ENCODE measurements at places on chromosomes 11 and 22. TPM values are rescaled to one million over a fixed set of nuclear protein-coding genes. Genes with fewer than 3 reads are reported as not detected.

Gene GALNT18
- total RNA-seq, result 0.69 TPM

Gene C11orf42
- total RNA-seq, result not detected

DNA sequence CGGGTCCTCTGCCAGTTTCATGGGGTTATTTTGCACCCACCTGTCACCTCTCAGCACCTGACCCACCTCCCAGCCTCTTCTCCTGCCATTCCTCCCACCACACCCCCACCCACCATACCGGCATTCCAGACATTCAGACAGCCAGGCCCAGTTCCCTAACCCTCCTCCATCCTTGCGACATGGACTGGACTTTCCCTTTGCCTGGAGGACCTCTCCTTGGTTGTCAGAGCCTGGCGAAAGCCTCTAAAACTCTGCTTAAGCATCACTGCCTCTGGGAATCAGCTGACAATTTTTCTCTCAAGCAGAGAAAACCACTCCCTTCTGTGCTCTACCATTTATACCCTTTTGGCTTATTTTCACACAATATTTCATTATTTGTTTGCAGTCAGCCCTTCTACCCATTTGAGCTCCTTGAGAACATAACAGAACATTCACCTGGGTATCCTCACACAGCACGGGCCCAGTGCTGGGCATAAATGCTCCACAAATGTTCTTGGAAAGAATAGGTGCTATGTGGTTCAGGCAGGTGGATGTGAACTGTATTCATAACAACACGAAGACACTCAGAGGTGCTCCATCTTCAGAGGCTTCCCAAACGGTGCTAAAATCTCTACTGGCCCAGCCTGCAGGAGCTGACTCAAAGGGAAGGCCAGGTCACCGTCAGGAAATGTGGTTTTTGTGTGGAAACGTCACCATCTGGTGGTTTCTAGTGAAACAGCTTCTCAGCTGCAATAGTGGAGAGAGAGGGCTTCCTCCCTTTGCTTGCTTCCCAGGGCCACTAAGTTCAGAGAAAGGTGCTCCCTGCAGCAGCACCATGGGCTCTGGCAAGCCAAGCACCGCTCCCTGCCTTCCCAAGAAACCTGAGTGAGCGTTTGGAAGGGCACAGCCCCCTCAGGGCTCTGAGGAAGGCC, 10.4 kb downstream of the SPATA19 start:
- H3K4me3 ChIP-seq, result no peak overlapping the region
- DNase-seq, result peak; percentile 68
- H3K27ac ChIP-seq, result no peak overlapping the region
- H3K36me3 ChIP-seq, result no peaks in the 10 kb centered on the region

Gene BBOX1
- total RNA-seq, result not detected

Gene RAB36
- total RNA-seq, result 0.31 TPM

DNA sequence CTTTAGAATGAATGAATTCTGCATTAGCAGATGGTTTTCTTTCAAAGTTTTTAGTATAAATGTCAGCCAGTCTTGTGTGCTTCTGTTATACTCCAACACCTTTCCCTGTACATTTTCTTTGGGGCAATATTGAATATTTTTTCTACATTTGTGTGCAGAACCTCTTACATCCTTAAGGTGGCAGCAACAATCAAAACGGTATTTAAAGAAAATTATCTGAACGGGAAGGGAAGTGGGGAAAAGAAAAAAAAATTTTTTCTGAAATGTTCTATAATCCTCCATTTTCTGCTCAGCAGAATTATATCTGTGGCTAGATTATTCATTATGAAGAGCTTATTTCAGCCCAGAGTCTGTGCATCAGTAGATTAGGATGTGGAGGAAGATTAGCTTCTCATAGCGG, 347.3 kb upstream of the RAG2 start:
- H3K4me1 ChIP-seq, result no peaks in the 10 kb centered on the region
- H3K4me3 ChIP-seq, result no peak overlapping the region
- no peaks in the 10 kb centered on the region for H3K27me3 ChIP-seq
- H3K27ac ChIP-seq, result no peak overlapping the region
- H3K36me3 ChIP-seq, result no peaks in the 10 kb centered on the region
- no peak for DNase-seq

Gene DSCAML1
- 0.25 TPM for total RNA-seq

Gene FOXRED2
- total RNA-seq, result 14.3 TPM

Gene MUC6
- total RNA-seq, result not detected

DNA sequence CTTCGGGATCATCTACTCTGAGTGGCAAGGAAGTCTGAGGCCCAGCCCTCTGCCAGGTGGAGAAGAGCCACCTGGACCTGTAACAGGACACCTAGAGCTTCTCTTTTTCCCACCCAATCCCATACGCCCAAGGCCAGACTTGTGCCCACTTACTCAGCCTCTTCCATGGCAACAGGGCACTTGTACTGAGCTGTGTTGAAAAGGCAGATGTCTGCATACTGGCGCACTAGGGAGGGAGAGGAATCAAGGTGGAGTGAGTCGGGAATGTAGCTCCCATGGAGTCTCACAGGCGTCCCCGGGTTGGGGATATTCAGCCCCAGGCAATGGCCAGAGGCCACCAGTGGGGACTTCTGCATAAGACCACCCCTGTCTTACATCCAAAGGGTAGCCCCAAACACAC, 36.1 kb downstream of the TPBGL start:
- peak overlapping the region; percentile 100 for H3K27ac ChIP-seq
- H3K4me3 ChIP-seq, result peak overlapping the region; percentile 35
- H3K4me1 ChIP-seq, result peaks cover 59% of the 10 kb centered on the region
- peaks cover 31% of the 10 kb centered on the region for H3K36me3 ChIP-seq
- DNase-seq, result no peak
- H3K27me3 ChIP-seq, result no peaks in the 10 kb centered on the region

- no peak overlapping the region for H3K4me3 ChIP-seq
- H3K36me3 ChIP-seq, result no peaks in the 10 kb centered on the region
- peaks cover 23% of the 10 kb centered on the region for H3K4me1 ChIP-seq
- no peak for DNase-seq
Observed at GRCh38 chr11:121033635-121034034, 9.7 kb downstream of the TBCEL start.

DNA sequence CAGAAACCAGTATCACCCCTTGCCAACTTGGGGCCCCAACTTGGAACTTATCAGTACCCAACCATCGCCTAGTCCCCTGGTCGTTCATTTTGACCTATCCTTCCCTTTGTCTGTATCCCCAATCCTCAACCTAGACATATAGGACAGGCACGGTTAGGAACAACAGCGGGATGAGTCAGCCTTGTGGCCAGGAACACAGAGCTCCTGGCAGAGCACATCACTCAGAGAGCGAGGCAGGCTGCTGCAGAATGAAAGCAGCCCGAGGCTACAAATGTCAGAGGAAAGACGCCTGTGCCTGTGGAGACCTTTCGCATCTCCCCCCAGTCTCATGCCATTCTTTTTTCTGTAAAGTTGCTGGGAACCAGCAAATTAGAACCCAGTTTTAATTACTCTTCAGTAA, 14.6 kb downstream of the DKK3 start:
- peaks cover 11% of the 10 kb centered on the region for H3K27me3 ChIP-seq
- no peak overlapping the region for H3K27ac ChIP-seq
- H3K4me1 ChIP-seq, result peaks cover 13% of the 10 kb centered on the region
- no peak for DNase-seq
- no peak overlapping the region for H3K4me3 ChIP-seq

DNA sequence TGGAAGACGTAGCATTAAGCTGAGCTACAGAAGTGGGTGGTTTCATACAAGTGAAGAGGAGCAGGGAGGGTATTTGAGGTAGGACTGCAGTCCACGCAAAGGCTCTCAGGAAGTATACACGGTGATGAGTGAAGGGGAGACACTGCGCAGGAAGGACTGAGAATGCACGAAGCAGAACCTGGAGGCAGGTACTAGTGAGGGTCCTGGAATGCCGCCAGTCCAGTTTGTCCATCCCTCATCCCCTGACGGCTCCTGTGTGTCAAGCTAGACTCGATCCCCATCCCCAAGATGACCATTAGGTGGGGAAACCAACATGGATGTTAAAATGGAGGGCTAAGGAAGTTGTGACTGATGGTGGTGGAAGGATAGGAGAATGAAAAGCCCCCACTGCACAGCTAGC, 23.8 kb downstream of the ART5 start:
- no peak for DNase-seq
- H3K36me3 ChIP-seq, result no peaks in the 10 kb centered on the region
- peaks cover 14% of the 10 kb centered on the region for H3K4me1 ChIP-seq
- no peaks in the 10 kb centered on the region for H3K27me3 ChIP-seq
- no peak overlapping the region for H3K27ac ChIP-seq

Gene CYB5R2
- 0.33 TPM for total RNA-seq

DNA sequence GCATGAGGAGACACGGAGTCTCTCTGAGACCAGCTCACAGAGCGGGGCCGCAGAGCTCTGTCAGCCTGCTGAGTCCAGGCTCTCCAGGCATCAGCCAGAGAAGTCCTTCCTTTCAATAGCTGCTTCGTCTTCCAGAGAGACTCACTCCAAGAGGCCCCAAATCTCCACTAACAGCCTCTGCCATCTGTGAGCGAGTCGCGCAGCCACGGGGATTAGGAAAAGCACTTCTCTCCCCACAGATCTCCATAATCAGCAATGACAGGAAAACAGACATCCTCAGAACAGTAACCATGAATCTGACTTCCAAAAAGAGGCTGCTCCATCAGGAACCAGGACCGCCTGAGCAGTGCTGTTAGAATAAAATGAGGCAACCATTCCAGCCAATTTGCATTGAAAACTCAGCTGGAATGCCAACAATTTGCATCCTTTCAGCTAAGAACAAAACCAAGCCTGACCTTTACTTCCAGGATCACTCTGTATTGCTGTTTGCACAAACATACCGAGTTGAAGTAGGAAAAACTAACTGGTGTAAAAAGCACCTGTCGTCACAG, 65.4 kb downstream of the SMCO4 start:
- peak overlapping the region; percentile 58 for H3K27ac ChIP-seq
- H3K27me3 ChIP-seq, result no peaks in the 10 kb centered on the region
- no peaks in the 10 kb centered on the region for H3K4me1 ChIP-seq
- no peak overlapping the region for H3K4me3 ChIP-seq

DNA sequence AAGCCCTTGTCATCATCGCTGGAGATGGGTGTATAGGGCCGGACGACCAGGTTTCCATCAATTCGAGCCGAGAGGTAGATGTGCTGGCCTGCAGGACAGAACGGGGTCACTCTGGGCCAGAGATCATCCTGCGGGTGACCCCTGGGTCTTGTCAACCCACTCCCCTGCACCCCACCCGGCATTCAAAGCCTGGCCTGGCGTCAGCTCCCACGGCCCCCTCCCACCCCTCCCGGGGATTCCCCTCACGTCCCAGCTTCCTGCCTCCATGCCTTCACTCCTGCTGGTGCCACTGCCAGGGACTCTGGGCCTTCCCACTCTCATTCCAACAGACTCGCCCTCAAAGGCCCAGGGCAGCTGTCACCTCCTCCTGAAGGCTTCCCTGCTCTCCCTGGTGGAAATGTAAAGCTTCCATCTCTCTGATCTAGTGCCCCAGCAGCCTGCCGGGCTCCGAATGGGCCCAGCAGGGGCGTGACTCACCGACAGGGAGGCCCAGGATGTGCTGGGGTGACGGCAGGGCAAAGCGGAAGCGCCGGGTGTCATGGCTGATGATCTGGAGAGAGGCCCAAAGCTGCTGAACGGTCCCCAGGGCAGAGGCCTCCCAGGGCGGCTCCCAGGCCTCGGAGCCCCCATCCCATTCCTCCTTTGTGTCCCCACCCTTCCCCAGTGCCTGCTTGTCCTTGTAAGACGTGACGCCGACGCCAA, 9.3 kb downstream of the ATP5MGL start:
- H3K4me1 ChIP-seq, result peaks cover 2% of the 10 kb centered on the region
- no peak for DNase-seq
- H3K27ac ChIP-seq, result no peak overlapping the region
- H3K27me3 ChIP-seq, result no peaks in the 10 kb centered on the region
- H3K36me3 ChIP-seq, result peaks cover 8% of the 10 kb centered on the region

Gene LAYN
- total RNA-seq, result 0.89 TPM

Gene C22orf42
- not detected for total RNA-seq

- H3K27me3 ChIP-seq, result no peaks in the 10 kb centered on the region
- no peaks in the 10 kb centered on the region for H3K36me3 ChIP-seq
- DNase-seq, result no peak
- no peak overlapping the region for H3K4me3 ChIP-seq
- no peaks in the 10 kb centered on the region for H3K4me1 ChIP-seq
Observed at GRCh38 chr11:122413677-122414076, 241.8 kb upstream of the UBASH3B start.

Gene HEPHL1
- not detected for total RNA-seq
